H1 (cell line): ENCODE measurements at places on chromosomes 7 and 10. TPM values are rescaled to one million over a fixed set of nuclear protein-coding genes. Genes with fewer than 3 reads are reported as not detected.

The ARHGAP22 gene
- total RNA-seq: 11.2 and 12.9 TPM in 2 replicates

DNA sequence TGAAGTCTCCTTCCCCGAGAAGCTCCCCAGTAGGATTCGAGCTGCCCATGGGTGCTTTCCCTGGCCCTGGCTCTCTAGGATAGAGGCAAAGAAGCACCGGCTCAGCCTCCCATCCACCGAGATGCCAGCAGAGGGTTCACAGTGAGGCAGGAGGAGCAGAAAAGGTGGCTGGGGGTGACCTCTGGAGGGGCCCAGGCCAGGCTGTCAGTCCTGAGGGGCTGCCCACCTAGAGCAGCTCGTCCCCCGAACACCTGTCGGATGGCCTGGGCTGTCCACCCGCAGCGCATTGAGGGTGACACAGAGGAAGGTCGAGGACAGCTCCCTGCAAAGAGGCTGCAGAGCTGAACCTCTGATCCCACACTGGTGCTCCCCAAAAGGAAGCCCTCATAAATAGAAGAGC, 167.2 kb upstream of the PPP2R2D start:
- DNase-seq: no peak

GRCh38 chr10:50807851-50808776, 68.4 kb downstream of the ASAH2B start:
- no peak for DNase-seq

DNA sequence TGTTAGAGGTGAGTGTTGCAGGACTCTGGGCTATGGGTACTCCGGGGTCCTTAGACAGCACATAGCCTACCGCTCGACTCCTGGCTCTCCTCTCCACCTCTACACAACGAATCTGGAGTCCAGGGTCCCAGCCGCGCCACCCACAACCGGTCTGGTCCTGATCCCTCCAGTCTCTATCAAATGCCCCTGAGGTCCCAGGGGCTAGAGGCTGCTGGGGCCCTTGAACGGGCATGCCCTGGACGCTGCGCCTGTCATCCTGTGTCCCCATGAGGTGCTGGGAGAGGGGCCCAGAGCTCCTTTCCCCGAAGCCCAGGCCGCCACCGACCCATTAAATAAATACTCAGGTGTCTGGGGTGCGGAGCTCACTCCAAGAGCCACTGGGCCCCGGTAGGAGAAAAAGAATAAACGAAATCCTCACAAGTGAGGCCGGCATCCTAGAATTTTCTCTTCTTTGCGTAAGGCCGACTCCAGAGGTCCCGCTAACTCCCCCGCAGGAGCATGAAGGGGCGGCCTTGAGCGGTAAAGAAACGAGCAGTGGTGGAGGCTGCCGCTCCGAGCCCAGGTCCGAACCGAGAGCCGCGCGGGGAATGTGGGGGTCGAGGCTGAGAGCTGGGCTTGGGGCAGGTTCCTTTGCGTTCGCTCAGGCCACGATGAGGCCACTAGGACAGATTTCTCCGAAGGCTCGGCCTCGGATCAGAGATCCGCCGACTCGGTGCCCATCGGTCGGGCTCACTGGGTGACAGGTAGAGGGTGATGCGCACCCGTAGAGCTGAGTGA, 166.7 kb downstream of the NRF1 start:
- DNase-seq: peak; percentile 63

- no peak for DNase-seq
These were observed 649 bp downstream of the IDE start for GRCh38 chr10:92573091-92573797.

DNA sequence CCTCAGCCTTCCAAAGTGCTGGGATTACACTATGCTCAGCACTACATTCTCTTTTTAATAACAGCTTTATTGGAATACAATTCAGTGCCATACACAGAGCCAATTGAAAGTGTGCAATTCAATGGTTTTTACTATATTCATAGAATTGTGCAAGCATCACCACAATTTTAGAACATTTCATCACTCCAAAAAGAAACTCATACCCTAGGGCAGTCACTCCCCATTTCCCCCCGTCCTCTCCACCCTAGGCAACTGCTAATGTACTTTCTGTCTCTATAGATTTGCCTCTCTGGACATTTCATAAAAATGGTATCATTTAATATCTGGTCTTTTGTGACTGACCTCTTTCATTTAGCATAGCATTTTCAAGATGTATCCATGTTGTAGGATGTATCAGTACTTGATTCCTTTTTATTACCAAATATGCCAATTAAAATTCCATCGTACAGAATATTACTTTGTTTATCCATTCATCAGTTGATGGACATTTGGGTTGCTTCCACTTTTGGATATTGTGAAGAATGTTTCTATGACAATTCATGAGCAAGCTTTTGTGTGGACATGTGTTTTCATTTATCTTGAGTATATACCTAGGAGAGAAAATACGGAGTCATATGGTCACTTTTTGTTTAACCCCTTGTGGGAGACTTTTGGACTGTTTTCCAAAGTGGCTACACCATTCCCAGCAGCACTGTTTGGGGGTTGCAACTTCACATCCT, 6.3 kb upstream of the XPNPEP1 start:
- DNase-seq: no peak
